Activated CD4-positive, alpha-beta memory T cell treated with anti-CD3 and anti-CD28 coated beads, Interleukin-2, amount 10 ng/mL, durations not matched to agents 7 days and 5 days (primary cell): ENCODE measurements at places on chromosomes 13 and 19.

GRCh38 chr19:53333066-53333462, 485 bp upstream of the ZNF845 start:
- peak; percentile 31 for DNase-seq

DNA sequence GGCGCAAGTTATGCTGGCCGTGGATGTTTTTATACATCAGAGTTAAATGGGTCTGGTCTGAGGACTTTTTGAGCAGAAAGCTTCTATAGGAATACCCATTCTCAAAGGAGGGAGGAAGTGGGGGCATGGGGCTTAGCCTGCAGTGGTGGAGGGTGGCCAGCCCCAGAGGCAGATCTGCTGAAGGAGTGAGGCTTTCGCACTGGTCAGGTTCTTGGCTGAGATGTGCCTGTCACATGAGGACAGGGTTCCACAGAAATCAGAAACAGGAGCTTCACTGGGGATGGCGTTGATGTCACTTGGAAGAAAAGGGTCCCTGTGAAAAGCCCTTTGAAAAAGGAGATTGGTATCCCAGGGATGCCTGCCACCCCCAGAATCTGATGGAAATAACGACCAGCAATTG, 100.7 kb upstream of the MCF2L start:
- DNase-seq = no peak

- no peak for DNase-seq
These were observed 90.9 kb upstream of the ZNF507 start for GRCh38 chr19:32254509-32254890.

DNA sequence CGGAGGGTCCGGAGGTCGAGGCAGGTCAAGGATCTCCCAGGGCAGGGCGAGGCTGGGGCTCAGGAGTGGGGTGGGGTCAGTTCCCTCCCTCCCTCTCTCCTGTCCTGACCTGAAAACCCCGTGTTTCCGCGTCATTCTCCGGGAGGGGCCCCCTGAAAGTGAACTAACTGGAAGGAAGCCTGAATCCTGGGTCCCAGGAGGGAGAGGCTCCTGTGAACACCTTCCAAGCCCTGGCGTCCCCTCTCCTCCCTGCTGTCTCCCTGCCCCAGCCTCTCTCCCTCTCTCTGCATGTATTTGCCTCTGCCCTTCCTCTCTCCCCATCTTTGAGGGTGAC, 741 bp upstream of the CADM4 start:
- DNase-seq = no peak

- DNase-seq = no peak
These were observed 743 bp downstream of the CHAF1A start for GRCh38 chr19:4403005-4403761.

DNA sequence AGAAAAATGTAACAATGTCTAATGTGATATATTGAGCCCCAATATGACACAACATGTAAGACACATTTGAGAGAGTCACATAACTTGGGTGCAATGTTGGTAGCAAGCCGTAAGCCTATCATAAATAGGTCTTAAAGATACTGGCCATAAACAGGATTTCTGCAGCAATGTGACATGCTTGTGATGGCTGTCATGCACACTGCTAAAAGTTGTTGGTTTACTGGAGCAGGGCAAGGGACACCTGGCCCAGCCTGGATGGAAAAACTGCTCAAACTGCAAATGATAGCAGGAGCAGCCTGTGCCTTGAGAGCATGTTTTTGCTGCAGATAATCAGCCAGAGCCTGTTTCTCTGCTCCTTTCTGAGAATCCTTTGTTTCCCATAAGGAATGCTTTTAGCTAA, 136.7 kb upstream of the ZNF91 start:
- no peak for DNase-seq
